ENCODE measurements at places on chromosomes 12 and 14.
A peak's percentile ranks its signal among the peaks of the same experiment; 100 is the strongest.

- no peak for DNase-seq
Observed at GRCh38 chr12:97194546-97194945, 268.1 kb upstream of the RMST start.

DNA sequence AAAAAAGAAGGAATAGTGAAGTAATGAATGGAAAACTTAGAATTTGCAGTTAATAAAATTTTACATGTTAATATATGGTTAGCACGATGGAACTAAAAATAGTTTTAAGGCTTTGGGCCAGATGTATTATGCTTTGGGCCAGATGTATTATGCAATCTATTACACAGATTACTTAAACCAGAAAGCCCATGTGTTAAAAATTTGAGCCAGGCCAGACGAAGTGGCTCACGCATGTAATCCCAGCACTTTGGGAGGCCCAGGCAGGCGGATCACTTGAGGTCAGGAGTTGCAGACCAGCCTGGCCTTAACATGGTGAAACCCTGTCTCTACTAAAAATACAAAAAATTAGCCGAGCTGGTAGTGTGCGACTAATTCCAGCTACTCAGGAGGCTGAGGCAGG lies 17.2 kb downstream of the IFT81 start:
- no peak for DNase-seq

DNA sequence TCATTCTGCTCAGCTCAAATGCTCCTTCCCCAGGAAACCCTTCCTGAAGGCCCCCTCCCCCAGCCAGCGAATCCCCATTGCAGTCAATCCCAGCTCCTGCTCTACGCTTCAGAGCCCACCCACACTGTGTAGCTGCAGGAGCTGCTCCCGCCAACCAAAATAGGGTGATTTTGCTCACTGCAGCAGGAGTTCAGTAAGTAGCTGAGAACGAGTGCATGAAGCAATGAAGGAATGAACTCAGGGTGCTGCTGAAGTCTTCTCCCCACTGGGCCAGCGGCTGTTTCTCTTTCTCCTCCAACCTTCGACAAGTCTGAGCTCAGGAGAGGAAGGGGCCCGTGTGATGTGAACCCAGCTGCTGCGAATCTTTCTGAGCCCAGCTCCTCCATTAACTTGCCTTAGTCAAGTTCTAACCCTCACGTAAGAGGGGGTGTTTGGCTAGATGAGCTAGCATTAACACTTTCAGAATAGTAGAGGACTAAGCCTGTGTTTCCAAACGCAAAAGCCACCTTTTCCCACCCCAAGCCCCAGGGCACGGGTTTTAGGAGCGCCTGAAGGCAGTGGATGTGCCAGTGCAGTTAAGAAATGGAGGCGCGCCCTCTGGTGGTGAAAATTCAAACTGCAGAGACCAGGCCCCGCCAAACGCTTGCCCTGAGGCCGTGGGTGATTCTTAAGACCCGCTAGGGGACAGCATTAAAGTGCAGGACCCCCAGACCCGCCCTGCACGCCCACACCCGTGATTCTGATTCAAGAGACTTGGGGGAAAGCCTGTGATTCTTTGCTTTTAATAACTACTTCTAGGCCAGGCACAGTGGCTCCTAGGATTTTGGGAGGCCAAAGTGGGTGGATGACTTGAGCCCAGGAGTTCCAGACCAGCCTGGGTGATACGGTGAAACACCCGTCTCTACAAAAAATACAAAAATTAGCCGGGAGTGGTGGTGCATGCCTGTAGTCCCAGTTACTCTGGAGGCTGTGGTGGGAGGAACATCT lies 11.9 kb upstream of the SERPINA4 start:
- peak; percentile 63 for DNase-seq

DNA sequence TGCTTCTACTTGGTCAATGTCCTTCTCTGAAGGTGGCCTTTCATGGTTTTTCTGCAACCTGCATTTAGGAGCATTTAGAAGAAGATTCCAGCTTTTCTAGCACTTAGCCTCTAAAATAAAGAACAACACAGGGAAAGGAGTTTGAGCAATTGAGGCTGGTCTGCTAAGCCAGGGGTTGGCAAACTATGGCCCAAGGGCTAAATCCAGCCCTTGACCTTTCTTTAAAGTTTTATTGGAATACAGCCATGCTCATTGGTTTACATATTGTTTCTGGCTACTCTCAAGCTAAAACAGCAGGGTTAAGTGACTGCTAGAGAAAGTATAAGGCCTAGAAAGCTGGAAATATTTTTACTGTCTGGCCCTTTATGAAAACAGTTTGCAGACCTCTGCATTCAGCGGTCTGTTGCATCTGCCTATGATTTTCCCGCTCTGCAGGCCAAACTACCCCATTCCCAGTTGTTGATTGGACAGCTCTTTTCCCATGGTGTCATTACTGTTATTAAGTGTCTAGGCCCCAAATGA lies 39.3 kb downstream of the SPRING1 start:
- no peak for DNase-seq

- no peak for DNase-seq
Observed at GRCh38 chr14:22668863-22669262, 24.7 kb upstream of the OR6J1 start.

GRCh38 chr14:87810711-87811110 lies 182.3 kb downstream of the GALC start:
- DNase-seq: no peak

DNA sequence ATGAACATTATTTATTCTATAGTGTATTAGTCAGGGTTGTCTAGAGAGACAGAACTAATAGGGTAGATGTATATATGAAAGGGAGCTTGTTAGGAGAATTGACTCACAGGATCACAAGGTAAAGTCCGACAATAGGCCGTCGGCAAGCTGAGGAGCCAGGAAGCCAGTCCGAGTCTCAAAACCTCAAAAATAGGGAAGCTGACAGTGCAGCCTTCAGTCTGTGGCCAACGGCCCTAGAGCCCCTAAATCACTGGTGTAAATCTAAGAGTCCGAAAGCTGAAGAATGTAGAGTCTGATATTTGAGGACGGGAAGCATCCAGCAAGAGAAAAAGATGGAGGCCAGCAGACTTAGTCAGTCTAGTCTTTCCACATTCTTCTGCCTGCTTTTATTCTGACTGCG lies 912.2 kb downstream of the FLRT2 start:
- DNase-seq: no peak

DNA sequence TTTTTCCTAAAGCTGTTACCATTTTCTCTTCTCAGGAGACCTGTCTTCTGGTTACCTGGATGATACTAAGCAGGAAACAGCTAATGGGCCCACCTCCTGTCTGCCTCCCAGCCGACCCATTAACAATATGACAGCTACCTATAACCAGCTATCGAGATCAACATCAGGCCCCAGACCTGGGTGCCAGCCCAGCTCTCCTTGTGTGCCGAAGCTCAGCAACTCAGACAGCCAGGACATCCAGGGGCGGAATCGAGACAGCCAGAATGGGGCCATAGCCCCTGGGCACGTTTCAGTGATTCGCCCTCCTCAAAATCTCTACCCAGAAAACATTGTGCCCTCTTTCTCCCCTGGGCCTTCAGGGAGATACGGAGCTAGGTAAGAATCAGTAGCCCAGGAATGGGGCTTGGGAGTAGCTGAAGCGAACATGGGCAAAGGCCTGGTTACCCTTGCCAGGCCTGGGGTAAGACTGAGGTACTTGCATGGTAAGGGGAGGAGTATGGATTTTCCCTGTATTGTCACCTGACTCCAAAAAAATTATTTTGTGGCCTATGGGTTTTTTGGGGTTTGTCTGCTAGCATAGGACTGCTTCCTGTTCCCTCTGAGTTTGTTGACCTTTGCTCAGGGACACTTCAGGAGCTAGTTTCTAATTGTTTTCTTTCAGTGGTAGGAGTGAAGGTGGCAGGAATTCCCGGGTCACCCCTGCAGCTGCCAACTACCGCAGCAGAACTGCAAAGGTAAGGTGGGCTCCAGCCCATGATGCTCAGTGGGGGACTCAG lies 26.6 kb downstream of the TRAFD1 start:
- DNase-seq: no peak

DNA sequence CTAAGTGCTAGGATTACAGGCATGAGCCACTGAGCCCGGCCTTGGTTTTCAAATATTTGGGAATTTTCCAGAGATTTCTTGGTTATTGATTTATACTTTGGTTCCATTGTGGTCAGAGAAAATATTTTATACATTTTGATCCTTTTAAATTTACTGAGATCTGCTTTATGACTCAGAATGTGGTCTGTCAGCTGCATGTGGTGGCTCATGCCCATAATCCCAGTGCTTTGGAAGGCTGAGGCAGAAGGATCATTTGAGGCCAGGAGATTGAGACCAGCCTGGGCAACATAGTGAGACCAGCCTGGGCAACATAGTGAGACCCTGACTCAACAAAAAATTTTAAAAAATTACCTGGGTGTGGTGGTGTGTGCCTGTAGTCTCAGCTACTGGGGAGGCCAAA lies 49.8 kb downstream of the ADCK1 start:
- no peak for DNase-seq
